ENCODE measurements at places on chromosomes 16 and 17. TPM values are rescaled to one million over a fixed set of nuclear protein-coding genes. Genes with fewer than 3 reads are reported as not detected.

GRCh38 chr16:27268376-27269299 is at the start of gene NSMCE1:
Gene NSMCE1, minus strand, starts transcription at chr16:27268772. Its CDS starts 11,202 bp downstream, at chr16:27257570.
- peak; percentile 67 for DNase-seq

- DNase-seq = no peak
These were observed 10.6 kb upstream of the KLHL36 start for GRCh38 chr16:84637709-84638108.

GRCh38 chr17:40443196-40443987 is at the start of gene IGFBP4:
Gene IGFBP4, plus strand, starts transcription at chr17:40443450. Its CDS starts 286 bp downstream, at chr17:40443736.
- peak; percentile 49 for DNase-seq

GRCh38 chr17:43549496-43549895 is 3.4 kb upstream of the ETV4 start:
- peak; percentile 75 for DNase-seq

DNA sequence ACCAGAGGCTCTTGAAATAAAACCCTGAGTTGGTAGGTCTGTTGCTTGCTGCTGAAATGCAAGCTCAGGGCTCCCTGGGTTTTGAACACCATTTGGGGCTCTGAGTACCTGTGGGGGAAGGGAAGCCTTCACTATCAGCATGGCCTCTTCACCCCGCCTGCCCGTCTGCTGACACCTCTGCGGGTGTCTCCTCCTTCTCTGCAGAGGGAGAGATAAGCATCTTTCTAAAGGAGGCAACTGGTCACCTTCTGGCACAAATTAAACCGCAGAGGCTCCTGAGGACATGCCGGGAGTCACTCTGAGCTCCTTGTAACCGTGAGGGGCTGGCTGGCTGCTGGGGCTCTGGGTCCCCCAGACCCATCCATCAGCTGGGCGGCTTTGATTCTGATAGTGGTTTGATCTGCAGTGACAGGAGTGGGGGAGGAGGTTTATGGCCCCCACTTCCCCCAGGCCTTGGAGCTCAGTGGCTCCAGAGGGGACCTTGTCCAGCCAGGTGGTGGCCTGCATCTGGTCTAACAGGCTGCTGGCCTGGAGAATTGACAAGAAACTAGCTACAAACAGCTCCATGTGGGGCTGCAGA is 123.5 kb downstream of the IRF8 start:
- no peak for DNase-seq

- peak; percentile 62 for DNase-seq
These were observed 125.2 kb upstream of the SOX9 start for GRCh38 chr17:71995590-71995989.

- no peak for DNase-seq
These were observed 885 bp downstream of the CNTNAP4 start for GRCh38 chr16:76278086-76278485.

- DNase-seq = no peak
These were observed 48.3 kb downstream of the RNF213 start for GRCh38 chr17:80308692-80309517.

GRCh38 chr16:27720731-27721530 is 171.0 kb downstream of the KATNIP start:
- DNase-seq = no peak

DNA sequence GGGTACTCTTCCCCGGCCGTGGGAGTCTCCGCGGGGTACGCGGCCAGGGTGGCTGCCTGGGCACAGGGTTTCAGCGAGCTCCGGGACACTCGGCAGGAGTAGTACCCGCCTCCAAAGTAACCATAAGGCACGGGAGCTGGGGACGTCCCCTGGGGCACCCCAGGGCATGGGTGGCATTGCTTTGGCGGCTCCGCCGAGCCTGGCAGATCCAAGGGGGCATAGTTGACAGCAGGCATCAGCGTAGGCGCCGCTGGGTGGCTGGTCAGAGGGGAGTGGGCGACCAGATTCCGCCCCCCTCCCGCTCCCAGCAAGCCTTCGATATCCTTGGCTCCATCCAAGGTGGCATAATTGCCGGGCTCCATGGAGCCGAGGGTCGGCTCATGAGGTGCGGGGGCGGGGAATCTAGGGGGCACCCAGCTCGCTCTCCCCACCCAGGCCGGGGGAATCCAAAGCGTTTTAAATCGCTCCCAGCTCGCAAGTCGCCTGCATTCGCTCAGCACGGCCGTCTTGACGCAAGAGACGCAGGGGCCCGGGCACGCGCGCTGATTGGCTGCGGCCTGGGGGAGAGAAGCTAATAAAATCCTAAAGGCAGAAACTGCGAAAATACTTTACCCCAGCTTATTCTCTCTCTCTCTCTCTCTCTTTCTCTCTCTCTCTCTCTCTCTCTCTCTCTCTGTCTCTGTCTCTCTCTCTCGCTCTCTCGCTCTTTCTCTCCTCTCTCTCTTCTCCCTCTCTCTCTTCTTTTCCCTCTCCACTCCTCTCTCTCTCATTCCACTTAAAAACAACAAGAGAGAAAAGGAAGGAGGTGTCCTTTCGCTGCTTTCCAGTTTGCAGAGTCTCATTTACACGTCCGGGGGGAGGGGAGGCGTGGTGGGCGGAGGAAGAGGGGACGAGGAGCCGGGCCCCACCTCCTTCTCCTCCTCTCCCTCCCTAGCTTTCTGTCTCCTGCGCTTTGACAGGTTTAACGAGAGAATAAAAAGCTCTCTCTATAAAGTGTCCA is at the start of gene HOXB13:
Gene HOXB13, minus strand, starts transcription at position 519 of the 1,000 bp plus-strand sequence. Its CDS starts 157 bp downstream, at position 362.
- no peak for DNase-seq

DNA sequence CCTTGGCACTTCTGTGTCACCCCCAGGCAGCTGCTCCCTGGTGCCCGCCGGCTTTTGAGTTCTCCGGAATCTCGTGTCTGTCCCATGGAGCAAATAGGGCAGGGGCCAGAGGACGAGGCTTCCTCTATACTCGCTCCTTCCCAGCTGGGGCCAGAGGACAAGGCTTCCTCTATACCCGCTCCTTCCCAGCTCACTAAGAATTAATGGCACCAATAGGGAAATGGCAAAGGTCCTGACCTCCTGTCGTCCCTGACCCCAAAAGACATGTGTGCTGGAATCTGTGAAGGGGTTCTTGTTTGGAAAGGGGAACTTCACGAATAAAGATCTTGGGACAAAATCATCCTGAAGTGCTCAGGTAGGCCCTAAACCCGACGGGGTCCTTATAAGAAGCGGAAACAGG is 7.6 kb downstream of the SGSH start:
- DNase-seq = no peak

DNA sequence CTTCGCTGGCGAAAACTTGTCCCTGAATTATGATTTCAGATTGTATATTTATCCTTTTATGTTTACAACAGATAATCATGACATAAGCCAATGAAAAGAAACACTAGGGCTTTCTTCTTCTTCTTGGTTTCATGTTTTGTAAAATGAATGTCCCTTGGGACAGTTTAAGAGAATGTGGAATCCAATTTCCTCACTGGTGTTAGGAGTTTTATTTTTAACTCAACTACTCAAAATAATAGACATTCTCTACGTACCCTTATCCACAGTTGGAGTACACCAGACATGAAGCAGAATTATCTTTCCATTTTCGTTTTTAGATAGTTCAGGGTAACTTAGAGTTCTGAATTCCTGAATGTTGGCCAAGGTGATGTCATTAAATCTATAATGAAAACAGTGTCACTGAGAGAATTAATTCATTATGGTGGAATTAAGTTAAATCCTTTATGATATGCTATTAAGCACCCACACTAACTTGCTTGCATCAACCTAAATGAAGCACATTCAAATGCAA is 43.4 kb downstream of the IRX6 start:
- no peak for DNase-seq

- DNase-seq = no peak
These were observed 17.0 kb upstream of the ABCA8 start for GRCh38 chr17:68972119-68972704.

GRCh38 chr17:13746404-13746803 is 144.7 kb upstream of the HS3ST3A1 start:
- no peak for DNase-seq

- DNase-seq = no peak
These were observed 4.4 kb downstream of the SHBG start for GRCh38 chr17:7634384-7634783.

The EVPLL gene
- 0.11 TPM for total RNA-seq

The QPRT gene
- 91.7 TPM for total RNA-seq

Measured in foreskin keratinocyte (primary cell).